ENCODE measurements at places on chromosomes 11 and 22.

- no peak for DNase-seq
These were observed 216.5 kb downstream of the NAV2 start for GRCh38 chr11:19929147-19929546.

DNA sequence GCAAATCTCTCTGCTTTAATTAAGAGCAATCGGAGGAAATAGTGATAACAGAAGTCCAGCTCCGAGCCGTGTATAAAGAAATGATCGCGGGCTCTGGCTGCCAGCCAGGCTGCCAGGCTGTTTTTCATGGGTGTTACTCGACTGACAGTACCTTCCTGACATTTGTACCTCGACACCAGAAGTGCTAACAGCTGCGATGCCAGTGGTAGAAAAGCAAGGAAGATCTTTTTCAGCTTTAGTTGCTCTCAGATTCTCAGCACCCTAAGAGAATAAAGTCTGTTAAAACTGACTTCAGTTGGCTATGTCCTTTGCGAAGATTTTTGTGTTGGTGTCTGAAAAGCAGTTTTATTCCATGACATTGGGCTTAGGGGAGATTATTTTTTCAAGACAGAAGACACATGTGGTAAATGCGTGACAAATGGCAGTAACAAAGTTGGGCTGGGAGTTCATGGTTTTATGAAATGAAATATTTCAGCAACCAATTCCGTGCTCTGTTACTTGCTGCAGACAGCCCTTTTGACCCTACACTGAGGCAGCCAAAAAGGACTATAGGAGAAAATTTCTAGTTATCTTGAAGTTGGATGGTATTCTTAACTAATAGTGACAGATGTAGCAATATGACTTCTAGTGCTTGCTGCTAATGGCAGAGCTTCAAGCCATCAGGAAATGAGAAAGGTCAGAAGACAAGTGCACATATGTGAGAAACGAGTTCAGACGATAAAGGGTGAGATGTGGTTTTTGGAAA lies 296.2 kb downstream of the CNTN5 start:
- no peak for DNase-seq

- no peak for DNase-seq
These were observed 132.9 kb upstream of the ZBED5 start for GRCh38 chr11:10990637-10991193.

DNA sequence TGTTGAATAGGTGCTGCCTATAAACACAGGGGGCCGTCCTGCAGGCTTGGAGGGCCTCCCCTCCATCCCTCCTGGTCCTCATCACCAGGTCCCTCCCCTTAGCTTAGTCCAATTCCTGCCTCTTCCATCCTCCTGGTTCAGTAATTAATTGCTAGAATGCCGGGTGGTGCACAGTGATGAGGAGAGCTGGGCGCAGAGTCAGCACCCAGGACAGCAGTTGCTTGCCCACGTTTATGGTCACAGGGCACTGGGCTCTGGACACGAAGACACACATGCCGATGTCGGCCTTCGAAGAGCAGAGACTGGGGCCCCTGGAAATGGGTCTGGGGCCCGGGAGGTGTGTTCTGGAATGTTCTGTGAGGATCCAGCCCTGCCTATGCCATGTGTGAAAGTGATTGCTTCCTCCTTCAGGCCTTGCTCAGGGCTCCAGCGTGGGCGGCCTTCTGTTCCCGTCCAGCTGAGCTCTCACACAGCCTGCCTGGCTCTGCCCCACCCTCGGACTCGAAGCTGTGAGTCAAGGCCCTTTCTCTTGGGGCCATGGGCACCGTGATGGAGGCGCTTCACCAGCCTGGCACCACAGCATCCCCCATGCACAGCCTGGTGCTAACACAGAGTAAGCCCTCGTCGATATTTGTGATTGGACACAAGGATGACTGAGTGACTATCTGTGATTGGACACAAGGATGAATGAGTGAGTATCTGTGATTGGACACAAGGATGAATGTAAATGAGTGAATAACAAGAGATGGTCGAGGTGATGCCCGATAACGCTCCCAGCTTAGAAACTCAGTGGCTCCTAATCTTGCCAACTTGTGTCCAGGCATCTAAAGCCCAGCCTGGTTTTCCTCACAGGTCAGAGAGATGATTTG lies 884.7 kb downstream of the BRD1 start:
- DNase-seq, result no peak

DNA sequence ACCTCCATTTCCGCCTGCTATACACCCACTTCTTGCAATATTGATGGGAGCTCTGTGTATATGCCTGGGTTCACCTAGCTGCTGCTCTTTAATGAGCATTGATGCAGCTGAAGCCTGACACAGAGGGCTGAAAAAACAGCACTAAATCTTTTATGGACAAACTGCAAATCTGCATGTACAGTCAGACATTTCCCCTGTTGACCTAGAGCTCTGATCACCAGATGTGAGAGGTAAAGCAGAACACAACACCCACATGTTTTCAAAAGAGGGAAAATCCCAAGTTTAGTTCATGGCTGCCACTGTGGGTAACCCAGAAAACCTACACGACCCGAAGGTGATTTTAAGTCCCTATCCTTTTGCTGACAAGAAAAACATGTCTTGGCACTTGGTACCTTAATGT lies 303.0 kb upstream of the PITPNB start:
- no peak for DNase-seq
